Amniotic epithelial cell (primary cell): ENCODE measurements at places on chromosomes 11 and 22.

- DNase-seq, result no peak
Measured at GRCh38 chr11:132719684-132720083, 812.6 kb downstream of the OPCML start.

GRCh38 chr22:38569181-38569971 is 607 bp downstream of the DMC1 start:
- no peak for DNase-seq

GRCh38 chr11:113243696-113244095 is 70.7 kb upstream of the TTC12 start:
- no peak for DNase-seq

DNA sequence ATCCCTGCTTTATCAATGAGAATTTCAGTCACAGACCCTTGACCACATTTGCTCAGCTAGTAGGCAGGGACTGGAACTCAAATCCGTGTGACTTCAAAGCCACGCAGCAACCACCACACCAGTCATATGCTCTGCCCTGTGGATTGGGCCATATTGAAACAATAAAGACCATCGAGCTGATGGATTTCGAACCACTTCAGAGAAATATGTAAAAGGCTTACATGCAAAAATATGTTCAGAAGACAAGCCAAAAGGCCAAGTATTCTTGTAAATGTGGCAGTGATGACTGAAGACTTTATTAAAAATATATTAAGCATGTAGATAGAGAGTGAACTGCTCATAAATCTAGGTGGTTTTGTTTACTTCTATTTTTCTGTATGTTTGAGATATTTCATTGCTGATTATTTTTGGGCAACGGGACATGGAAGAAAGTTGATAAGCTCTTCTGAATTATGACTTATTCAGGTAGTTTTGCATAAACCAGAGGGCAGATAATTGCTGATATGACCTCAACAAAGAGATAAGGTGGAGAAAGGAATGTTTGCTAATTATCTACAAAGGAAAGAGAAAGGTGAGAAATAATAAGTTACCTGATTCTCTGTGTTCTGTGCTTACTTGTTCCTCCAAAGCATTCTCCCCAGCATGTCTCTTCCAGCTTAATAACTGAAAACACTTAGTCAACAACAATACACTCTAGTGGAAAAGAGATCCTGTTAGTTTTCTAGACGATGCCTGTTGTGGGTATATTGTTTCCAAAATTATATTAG is 99.4 kb downstream of the PDHX start:
- no peak for DNase-seq

GRCh38 chr11:61071913-61072312 is 30.4 kb upstream of the CD5 start:
- peak; percentile 12 for DNase-seq

DNA sequence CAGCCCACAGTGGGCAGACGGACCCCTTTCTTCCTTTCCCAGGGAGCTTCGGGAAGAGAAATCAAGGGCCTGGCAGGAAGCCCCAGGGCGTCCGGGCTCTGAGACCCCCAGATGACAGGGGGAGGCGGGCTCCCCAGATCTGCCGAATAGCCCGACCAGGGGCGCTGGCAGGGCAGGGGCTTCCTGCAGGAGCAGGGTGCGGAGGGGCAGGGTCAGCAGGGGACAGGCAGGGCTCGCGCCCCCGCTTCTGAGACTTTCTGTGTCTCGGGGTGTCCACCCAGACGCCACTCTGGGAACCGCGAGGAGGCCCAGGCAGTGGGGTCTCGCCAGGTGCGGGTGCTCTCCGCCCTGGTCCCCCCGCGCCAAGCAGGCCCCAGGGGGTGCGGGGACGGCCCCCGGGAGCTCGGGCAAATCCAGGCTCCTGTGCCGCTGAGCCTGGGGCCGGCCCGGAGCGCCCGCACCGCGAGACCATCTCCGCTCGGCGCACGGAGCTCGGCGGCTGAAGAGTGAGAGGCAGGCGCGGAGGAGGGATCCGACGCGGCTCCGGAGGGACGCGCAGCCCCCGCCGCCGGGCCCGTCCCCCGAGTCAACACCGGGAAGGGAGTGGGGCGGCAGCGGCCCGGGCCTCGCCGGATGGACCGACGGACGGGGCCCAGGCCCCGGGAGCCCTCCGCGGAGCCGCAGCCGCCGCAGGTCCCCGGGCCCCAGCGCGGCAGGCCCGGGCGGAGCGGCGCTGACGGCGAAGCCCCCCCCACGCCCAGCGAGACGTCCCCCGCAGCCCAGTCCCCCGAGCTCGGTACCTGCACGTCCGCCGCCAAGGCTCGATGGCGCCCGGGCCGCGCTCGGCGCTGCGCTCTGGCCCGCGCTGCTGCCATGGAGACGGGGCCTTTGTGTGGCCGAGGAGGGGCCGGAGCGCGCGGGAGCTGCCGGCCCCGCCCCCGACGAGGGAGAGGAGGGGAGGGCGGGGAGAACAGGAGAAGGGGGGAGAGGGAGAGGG is at the start of gene PLXNB2:
PLXNB2 (minus strand) TSS at position 894 of the 997 bp plus-strand sequence. CDS start 17,062 bp downstream, outside the sequence.
- peak; percentile 85 for DNase-seq

DNA sequence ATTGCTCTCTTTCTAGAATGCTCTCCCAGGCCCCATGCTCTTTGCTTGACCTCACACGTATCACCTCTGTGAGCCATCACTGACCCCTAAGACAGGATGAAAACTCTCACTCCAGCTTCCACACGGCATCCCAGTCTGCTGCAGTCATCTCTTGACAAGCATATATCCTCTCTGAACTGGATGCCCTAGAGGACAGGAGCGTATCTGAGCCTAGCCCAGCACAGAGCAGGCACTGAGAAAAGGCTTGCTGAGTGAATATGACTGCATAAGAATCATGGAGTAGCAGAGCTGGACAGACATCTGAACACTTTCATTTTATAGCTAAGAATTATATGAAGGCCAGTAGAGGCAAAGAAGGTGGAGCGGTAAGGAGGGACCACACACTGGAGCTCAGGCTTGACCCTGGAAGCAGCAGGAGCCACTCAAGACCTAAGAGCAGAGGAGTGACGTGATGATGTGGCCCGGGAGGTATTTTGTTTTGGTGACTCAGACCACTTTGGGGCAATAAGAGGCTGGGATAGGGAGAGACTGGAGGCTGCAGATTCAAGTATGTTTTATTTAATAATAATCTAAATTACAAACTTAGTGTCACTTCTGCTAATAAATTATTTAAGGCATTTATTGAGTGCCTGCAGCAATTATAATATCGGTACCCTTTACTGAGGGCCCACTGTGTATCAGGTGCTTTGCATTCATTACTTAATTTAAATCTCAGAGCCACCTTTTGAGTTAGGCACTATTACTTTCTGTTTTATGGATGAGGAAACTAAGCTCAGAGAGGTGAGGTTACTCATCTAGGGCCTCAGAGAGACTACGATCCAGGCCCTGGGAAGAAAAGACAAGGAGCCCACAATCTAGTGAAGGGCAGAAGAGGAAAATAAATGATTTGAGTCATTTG is 42.6 kb downstream of the MAP6 start:
- peak; percentile 81 for DNase-seq

- DNase-seq, result peak; percentile 58
Measured at GRCh38 chr11:104320097-104320496, 156.2 kb upstream of the PDGFD start.

DNA sequence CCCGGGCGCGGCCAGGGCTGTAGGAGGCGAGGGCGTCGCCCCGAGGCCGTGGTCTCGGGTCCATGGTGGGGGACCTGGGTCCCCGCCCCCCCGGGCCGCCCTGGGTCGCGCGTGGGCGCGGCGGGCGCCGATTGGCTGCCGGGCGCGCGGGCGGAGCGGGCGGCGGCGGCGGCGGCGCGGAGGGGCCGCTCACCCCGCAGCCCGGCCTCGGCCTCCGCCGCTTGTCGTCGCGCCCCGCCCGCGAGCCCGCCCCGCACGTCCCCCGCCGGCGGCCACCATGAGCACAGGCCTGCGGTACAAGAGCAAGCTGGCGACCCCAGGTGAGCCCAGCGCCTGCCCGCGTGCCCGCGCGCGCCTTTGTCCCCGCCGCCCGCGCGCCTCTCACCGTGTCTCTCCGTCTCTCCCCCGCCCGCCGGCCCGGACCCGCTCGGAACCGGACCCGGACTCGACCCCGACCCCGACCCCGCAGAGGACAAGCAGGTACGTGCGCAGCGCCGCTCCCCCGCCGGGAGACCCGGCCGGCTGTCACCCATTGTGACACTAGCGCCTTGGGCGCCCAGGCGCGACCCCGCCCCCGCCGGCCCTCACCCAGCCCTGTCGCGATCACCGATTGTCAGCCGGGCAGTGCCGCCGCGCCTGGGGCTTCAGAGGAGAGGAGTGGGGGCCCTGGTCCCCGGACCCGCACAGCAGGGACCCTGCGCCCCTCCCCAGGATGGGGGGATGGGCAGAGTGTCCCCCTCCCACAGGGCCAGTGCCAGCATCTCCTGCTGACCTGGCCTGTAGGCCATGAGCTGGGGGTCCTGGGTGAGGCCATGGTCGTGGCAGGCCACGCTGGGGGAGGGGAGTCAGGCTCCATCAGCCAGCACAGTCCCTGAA is at the start of gene SEPTIN5:
SEPTIN5 (plus strand) TSS at position 192 of the 876 bp plus-strand sequence; CDS start at position 278, 86 bp downstream.
- DNase-seq, result no peak

DNA sequence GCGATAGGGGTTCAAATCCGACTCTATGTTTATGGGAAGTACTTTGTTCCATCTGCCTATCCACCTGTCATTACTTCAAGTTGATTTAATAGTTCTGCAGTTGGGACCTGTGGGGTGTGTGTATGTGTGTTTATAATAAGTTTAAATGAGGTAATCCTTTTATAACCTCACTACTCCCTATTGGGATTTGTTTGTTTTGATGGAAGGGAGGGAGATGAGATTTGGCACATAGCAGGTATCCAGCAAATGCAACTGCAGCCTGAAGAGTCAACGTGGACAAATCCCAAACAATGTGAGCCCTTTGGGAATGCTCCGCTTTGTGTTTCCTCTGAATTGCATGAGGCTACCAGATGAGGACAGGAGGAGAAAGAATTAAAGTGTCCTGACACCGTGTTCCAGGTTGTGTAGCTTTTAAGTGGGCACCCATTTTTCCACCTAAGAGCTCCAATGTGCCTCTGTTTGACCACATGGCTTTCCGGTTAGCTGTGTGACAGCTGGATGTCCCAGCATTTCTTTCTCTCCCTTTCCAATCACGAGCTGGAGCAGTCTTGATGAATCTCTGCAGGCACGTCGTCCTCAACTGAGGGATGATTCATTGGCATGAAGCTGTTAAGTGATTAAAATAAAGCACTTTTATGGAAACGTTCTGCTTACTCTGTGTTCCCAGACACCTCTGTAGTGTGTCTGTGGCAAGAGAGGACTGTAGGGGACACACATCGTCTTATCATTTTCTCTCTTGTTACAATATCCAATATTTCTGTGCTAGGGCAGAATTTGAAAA is 610.7 kb downstream of the NTM start:
- no peak for DNase-seq
